ENCODE measurements at places on chromosomes 5 and 9.

DNA sequence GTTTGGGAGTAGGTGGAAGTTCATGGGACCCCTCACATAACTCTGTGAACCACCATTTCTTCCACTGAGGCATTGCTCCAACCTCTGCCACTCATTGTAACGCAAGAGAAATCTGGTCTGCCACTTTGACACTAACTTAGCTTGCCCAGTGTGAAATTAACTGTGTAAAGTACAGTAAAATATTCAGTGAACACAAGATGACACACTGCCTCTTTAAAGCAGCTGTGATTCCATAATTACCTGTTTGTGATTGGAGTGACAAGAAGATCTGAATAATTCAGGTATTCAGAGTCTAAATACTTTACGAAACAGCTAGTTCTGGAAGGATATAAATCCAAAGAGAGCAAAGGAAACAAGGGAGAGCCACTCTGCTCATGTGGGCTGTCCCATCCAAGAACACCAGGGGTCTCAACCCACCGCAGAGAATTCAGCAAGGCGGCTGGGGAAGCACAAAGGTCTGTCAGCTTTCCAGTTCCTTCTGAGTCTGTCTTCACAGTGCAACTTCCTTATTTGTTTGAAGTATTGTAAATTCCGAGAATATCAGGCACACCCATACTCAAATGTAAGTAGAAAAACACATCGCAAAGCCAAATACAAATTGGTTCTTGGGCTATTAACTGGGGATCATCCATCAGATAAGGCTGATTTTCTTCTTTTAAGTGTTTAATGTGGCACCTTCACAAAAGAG, 86.9 kb downstream of the GNAQ start:
- no peak for DNase-seq

GRCh38 chr5:9429691-9430215, 116.1 kb downstream of the SEMA5A start:
- DNase-seq = no peak

DNA sequence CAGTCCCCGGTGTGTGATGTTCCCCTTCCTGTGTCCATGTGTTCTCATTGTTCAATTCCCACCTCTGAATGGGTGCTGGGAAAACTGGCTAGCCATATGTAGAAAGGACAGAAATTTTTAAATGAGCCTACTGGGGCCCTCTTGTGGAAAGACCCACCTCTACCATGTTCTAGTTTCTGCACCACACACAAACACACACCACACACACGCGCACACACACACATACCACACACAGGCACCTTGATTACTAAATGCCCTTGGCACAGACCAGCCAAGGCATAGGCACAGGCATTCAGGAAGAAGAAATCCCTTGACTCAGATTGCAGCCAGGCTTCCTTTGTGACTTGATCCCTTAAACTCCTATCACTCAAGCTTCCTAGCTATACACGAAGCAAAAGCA, 60.5 kb downstream of the SIL1 start:
- peak; percentile 63 for DNase-seq

GRCh38 chr9:105414947-105415661, 32.7 kb upstream of the FSD1L start:
- DNase-seq = peak; percentile 63

DNA sequence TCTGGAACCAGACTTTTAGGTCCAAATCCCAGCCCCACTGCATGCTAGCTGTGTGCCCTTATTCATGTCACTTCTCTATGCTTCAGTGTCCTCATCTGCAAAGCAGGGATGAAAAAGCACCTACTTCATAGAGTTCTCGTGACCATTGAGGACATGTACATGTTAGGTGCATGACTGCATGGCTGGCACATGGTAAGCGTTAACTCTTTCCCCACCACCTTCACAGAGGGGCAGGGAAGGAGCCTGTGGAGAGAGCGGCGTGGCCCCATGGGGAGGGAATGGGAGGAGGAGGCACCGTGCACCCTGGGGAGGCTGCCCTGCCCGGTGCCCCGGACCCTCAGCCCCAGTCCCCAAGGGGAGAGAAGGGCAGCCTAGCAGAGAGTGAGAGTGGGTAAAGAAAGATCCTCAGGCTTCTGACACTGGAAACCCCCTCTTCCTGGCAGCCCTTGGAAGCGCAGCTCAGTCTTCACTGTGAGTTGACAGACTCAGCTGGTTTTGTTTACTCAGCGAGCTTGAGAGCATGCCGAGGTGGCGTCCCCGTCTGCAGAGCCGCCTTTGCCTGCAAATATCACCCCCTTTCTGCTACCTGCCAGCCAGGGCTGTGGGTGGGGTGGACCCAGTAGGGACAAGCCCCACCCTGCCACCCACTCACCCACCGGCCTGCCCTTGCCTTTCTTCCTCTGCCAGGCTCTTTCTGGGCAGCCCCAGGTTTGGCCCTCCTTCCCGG, 10.6 kb upstream of the ANGPTL2 start:
- no peak for DNase-seq

GRCh38 chr9:124487260-124488182, 19.7 kb downstream of the NR5A1 start:
- no peak for DNase-seq

DNA sequence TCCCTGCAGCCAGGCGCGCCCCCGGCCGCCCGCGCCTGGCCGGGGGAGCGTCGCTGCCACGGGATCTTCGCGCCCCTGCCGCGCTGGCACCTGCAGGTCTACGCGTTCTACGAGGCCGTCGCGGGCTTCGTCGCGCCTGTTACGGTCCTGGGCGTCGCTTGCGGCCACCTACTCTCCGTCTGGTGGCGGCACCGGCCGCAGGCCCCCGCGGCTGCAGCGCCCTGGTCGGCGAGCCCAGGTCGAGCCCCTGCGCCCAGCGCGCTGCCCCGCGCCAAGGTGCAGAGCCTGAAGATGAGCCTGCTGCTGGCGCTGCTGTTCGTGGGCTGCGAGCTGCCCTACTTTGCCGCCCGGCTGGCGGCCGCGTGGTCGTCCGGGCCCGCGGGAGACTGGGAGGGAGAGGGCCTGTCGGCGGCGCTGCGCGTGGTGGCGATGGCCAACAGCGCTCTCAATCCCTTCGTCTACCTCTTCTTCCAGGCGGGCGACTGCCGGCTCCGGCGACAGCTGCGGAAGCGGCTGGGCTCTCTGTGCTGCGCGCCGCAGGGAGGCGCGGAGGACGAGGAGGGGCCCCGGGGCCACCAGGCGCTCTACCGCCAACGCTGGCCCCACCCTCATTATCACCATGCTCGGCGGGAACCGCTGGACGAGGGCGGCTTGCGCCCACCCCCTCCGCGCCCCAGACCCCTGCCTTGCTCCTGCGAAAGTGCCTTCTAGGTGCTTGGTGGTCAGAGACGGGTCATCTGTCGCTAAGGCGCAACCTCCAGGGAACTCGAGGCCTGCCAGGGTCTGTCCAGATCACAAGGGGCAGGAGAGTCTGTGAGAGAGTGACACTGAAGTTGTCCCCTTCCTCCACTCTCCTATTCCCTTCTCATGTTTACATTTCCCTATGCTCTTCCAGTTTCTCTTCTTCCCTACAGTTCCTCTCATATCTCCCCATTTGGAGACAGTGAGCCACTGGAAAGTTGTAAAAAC, 1.3 kb downstream of the GPR150 start:
- DNase-seq = peak; percentile 60

DNA sequence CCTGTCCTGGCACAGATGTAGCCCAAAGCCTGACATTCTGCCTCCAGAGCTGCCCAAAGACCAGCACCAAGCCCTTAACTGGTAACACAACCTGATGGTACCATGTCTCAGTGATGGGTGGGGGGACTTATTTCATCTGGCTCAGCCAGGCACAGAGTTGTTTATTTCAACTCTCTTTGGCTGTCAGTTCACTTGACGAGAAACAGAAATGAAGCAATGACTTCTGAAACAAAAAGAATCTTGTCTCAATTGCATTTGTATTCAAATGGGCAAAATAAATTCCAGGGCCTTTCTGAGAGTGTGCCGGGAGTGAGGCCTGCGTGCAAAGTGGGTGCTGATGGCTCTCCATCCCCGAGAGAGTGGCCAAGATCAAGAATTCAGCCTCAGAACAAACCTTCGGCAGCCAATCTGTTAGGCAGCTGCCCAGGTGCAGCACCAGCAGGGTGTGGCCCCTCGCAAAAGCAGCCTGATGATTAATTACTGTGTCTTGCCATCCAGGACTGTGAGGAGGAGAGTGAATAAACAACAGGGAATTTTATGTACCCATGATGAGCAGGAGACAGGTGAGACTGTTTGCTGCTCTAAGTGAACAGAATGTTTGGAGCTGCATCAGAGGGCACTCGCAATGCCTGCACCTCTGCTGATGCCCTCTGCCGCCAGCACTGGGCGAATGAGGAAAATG, 238.0 kb downstream of the HSPA4 start:
- DNase-seq = no peak

- no peak for DNase-seq
These were observed 56.6 kb downstream of the ADAM19 start for GRCh38 chr5:157518963-157519362.

GRCh38 chr9:128282500-128282899, 6.4 kb downstream of the SWI5 start:
- no peak for DNase-seq

Measured in body of pancreas (tissue), 4 donors.